ENCODE measurements at places on chromosomes 2 and 18.

GRCh38 chr2:232931636-232932035 lies 61.6 kb downstream of the SNORC start:
- no peak for DNase-seq

DNA sequence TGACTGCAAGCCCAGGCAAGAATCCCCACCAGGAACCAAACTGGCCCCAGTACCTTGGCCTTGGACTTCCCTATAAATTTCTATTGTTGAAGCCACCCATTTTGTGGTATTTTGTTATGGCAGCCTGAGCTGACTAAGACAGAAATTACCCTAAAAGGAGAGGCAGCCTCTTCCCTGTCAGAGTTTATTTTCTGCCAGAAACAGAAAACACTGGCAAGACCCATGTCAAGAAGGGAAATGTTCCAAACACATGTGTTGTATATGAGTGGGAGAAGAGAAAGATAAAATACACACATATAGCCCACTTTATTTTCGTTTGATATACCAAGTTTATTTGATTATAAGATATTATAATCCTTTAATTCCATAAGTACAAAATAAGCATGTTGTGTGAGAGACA lies 225.1 kb upstream of the FSHR start:
- no peak for DNase-seq

DNA sequence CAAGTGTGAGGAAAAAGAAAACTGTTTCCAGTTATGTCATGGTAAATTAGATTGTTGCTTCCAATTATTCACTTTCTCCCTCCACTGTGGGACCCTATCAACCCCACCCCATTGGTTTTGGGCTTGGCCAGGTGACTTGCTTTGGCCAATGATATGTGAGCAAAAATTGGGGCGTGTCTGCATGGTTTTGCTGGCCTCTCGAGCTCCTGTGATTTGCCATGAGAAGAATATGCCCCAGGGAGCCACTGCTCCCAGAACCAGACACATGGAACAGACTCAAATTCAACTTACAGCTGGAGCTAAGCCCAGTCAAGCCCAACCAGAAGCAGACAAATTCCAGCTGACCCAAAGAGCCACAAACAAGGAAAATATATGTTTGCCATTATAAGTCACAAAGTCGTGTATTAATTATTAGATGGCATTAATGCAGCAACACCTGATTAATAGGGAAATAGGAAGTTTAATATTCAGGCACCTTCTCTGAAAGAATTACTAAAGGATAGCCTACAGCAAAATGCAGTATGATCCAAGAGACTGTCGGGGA lies 248.9 kb downstream of the ANAPC1 start:
- no peak for DNase-seq

- DNase-seq, result no peak
Observed at GRCh38 chr2:146135245-146135644, 1615.3 kb upstream of the ZEB2 start.

DNA sequence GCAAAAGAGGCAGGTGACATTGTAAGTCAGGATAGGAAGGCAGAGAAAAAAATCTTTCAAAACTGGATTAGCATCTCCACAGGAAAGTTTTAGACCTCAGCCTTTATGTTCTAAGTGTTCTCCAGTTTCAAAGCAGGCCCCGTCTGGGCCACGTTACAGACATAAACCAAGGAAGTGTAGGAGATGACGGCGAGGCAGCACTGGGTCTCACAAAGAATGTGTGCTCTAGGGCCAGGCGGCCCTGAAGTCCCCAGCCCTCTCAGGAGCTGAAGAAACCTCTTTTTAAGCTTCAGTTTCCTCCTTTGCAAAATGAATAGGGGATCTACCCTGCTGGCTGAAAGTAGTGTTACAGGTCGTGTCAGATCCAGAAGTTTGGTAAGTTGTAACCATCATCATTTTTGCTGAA lies 81.7 kb downstream of the SPRED2 start:
- no peak for DNase-seq

Data from stimulated activated CD4-positive, alpha-beta T cell treated with anti-CD3 and anti-CD28 coated beads, Interleukin-15, amount 100 ng/mL, for 1 hour (primary cell).